ENCODE measurements at places on chromosomes 12 and 14. TPM values are rescaled to one million over a fixed set of nuclear protein-coding genes. Genes with fewer than 3 reads are reported as not detected.

Gene PAH
- polyA plus RNA-seq = 172 TPM

Gene FAR2
- 18.1 TPM for polyA plus RNA-seq

Gene NKX2-1
- polyA plus RNA-seq = not detected

Gene CRIP2
- 67.1 TPM for polyA plus RNA-seq

Gene INSM2
- 0.03 TPM for polyA plus RNA-seq

Gene DPF3
- polyA plus RNA-seq = 3.5 TPM

Gene CCER1
- polyA plus RNA-seq = not detected

Gene BAZ1A
- 26.7 TPM for polyA plus RNA-seq

Gene TSHR
- polyA plus RNA-seq = 0.16 TPM

DNA sequence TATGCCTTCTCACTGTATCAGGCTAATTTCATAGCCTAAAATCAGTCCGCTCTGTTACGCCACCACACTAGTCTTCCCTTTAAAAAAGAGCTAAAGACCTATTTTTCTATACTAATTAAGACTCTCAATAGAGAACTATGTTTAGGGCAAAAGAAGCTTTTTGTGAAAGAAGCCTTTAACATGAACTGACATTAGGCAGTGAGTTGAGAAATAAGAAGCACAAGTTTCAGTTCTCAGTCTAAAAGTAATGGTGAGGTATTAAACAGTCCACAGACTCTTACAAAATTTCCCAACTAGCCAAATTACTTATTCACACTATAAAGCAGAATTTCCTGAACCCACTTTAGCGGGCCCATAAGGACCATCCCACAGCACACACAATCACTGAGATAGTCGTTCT, 93.7 kb downstream of the SOX5 start:
- H3K27ac ChIP-seq = no peak overlapping the region
- DNase-seq = no peak
- no peaks in the 10 kb centered on the region for H3K36me3 ChIP-seq
- no peak overlapping the region for H3K4me3 ChIP-seq
- H3K4me1 ChIP-seq = no peaks in the 10 kb centered on the region
- no peaks in the 10 kb centered on the region for H3K27me3 ChIP-seq

- H3K36me3 ChIP-seq = no peaks in the 10 kb centered on the region
- no peak overlapping the region for H3K27ac ChIP-seq
- no peaks in the 10 kb centered on the region for H3K27me3 ChIP-seq
These were observed 41.9 kb upstream of the PSMA6 start for GRCh38 chr14:35250319-35250718.

DNA sequence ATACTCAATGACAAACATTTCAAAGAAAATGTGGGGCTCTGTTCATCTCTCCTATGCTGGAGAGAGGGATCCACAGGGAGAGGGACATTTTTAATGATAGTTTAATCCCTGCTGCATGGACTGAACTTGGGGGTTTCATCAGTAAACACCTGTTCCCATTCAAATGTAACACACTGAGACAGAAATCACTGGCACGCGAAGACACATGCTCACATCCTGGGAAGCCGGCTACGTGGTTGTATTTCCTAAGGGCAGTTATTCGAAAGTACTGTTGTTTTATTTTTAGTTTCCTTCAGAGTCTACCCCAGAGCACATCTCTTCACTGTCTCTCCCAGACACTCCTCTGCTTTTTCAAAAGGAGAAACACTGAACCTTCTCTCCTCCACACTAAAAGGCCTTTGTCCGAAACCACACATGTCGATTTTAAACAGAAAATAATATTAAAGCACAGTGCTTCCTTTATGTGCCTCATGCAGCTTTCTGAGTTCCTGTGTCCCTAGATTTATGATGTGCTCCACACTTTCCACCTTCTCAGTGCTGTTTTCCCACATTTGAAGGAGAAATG, 52.8 kb downstream of the PTHLH start:
- no peak for DNase-seq
- H3K36me3 ChIP-seq = no peaks in the 10 kb centered on the region
- no peak overlapping the region for H3K27ac ChIP-seq
- H3K27me3 ChIP-seq = no peaks in the 10 kb centered on the region

DNA sequence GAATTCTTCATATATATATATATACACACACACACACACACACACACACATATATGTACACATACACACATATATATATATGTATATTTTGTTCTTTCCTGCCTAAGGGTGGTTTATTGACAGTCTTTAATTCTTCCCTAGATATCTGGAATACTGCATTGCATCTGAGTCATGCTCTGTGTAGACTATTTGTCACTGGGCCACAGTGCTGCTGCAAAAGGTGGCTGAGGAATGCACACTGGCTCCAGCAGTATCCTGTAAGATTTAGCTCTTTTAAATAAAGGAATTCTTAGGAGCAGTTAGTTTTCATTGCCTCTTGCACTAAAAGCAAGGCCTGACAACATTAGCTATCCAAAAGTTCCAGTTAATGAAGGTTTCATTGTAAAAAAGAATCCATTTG, 200.9 kb downstream of the APAF1 start:
- H3K27ac ChIP-seq = no peak overlapping the region
- no peak for DNase-seq
- no peaks in the 10 kb centered on the region for H3K4me1 ChIP-seq
- H3K4me3 ChIP-seq = no peak overlapping the region

DNA sequence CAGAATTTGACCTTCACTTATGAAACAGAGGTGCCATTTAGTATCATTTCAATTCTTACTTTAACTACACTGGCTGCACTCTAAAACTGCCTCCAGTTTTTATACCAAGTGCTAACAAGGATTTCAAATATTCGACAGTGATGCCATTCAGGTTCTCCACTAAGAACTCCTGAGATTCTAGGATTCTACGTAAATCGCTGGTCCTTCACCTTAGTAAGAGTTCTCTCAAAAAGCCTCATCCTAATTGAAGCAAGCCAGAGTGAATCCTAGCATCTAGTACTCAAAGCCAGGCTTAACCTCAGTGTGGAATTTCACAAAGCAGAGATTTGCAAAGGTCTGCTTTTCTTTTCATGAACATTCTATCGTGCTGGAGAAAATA, 3.5 kb downstream of the SLC38A2 start:
- no peak overlapping the region for H3K27ac ChIP-seq
- peaks cover 5% of the 10 kb centered on the region for H3K27me3 ChIP-seq
- DNase-seq = no peak
- peaks cover 22% of the 10 kb centered on the region for H3K4me1 ChIP-seq
- peaks cover 45% of the 10 kb centered on the region for H3K36me3 ChIP-seq

DNA sequence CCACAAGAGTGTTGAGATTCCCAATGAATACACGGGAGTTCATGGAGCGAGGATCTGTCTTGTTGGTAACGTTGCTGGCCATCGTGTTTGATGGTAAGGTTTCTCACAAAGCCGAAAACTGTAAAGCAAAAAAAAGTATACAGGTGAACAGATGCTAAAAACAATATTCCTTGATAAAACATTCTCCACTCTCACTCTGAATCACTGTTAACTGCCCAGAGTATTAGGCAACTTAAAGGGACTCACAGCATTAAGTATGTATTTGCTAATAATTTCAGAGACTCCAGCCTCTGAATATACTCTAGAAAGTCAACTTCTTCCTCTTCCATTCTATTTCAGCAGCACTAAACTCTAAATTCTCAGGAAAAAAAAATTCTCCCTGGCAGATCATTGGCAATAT, 35.1 kb downstream of the HNRNPC start:
- no peak overlapping the region for H3K27ac ChIP-seq
- no peaks in the 10 kb centered on the region for H3K4me1 ChIP-seq
- no peak overlapping the region for H3K4me3 ChIP-seq

GRCh38 chr14:96158735-96159134, 45.9 kb upstream of the BDKRB2 start:
- H3K27me3 ChIP-seq = no peaks in the 10 kb centered on the region
- H3K36me3 ChIP-seq = no peaks in the 10 kb centered on the region
- H3K4me1 ChIP-seq = peaks cover 27% of the 10 kb centered on the region

GRCh38 chr12:47277972-47278448, 198.3 kb upstream of the AMIGO2 start:
- DNase-seq = no peak
- H3K4me3 ChIP-seq = no peak overlapping the region
- H3K4me1 ChIP-seq = peaks cover 15% of the 10 kb centered on the region
- H3K27me3 ChIP-seq = no peaks in the 10 kb centered on the region
- no peak overlapping the region for H3K27ac ChIP-seq

DNA sequence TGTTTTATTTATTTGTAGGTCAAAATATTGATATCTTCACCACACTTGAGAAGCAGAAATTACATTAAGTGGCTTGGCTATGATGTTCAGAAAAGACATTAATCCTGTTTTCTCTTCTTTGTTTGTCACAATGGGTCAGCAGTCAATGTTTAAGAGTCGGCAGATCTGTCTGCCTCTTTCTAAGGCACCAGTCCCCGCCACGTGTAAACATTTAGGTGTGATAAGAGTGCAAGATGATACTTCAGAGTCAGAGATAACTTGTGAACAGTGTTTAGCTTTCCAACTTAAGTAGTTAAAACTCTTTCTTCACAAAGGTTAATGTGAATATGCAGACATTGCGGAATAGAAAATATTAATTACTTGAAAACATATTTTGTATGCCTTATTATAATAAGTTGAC, 160.9 kb downstream of the OTOGL start:
- peaks cover 2% of the 10 kb centered on the region for H3K27me3 ChIP-seq
- H3K4me3 ChIP-seq = no peak overlapping the region
- no peaks in the 10 kb centered on the region for H3K4me1 ChIP-seq

DNA sequence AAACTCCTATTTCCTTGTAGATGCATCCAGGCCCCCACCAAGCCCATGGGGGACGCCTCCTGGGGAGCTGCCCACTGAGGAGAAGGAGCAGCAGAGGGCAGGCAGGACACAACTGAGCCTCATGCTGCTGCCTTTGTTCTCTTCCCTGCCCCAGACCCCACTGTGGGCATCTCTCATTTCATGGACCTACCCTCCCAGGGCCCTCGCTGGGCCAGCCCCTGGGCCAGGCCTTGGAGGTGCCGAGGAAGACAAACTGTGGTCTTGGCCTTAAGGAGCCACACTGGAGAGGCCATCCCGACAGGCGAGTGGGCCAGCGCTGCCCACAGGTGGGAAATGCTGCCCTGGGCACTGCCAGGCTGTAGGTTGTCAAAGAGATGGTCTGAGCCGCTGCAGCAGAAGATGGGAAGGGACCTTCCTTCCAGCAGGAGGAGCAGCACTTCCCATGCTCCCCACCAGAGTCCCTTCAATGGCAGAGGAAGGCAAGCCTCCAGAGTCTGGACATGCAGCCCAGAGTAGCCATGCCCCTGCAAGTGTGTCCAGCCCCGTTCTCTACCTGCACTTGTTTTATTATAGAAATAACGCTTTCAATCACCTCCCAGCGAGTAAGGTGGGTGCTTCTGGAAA, 147.4 kb downstream of the BCL11B start:
- no peaks in the 10 kb centered on the region for H3K36me3 ChIP-seq
- peaks cover 11% of the 10 kb centered on the region for H3K27me3 ChIP-seq
- no peaks in the 10 kb centered on the region for H3K4me1 ChIP-seq
- no peak for DNase-seq

GRCh38 chr14:64220466-64220865, 73.7 kb downstream of the ESR2 start:
- H3K27me3 ChIP-seq = no peaks in the 10 kb centered on the region
- no peak for DNase-seq
- H3K36me3 ChIP-seq = peaks cover 95% of the 10 kb centered on the region
- no peak overlapping the region for H3K27ac ChIP-seq
- no peak overlapping the region for H3K4me3 ChIP-seq

DNA sequence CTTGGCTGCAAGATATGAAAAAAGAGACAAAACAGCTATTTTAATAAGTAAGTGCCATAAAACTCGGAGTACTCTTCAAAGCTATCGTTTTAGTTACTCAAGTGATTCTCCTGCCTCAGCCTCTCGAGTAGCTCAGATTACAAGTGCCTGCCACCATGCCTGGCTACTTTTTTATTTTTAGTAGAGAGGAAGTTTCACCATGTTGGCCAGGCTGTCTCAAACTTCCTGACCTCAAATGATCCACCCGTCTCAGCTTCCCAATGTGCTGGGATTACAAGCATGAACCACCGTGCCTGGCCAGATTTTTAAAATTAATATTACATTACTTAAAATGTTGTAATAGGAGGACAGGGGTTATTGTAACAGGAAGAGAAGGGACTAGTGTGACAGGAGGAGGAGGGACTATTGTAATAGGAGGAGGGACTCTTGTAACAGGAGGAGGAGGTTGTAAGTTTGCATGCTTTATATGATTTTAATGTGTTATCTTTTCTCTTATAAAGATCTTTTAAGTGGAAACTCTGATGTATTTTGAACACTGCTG, 61.3 kb downstream of the KITLG start:
- H3K27me3 ChIP-seq = no peaks in the 10 kb centered on the region
- no peak overlapping the region for H3K4me3 ChIP-seq
- DNase-seq = no peak
- H3K36me3 ChIP-seq = peaks cover 2% of the 10 kb centered on the region
- no peak overlapping the region for H3K27ac ChIP-seq

- H3K4me3 ChIP-seq = no peak overlapping the region
- H3K4me1 ChIP-seq = peaks cover 24% of the 10 kb centered on the region
- no peak for DNase-seq
- no peak overlapping the region for H3K27ac ChIP-seq
- no peaks in the 10 kb centered on the region for H3K27me3 ChIP-seq
These were observed 91.7 kb downstream of the SINHCAF start for GRCh38 chr12:31234053-31234840.

GRCh38 chr14:97066068-97066899, 269.1 kb downstream of the VRK1 start:
- no peaks in the 10 kb centered on the region for H3K4me1 ChIP-seq
- H3K36me3 ChIP-seq = no peaks in the 10 kb centered on the region
- no peak overlapping the region for H3K27ac ChIP-seq
- no peak for DNase-seq
- no peaks in the 10 kb centered on the region for H3K27me3 ChIP-seq

- H3K4me3 ChIP-seq = no peak within 1 kb of the TSS
- no peak for DNase-seq
- H3K27me3 ChIP-seq = peaks cover 44% of the 10 kb centered on the region
- peaks cover 12% of the 10 kb centered on the region for H3K4me1 ChIP-seq
- H3K27ac ChIP-seq = no peak within 1 kb of the TSS
These were observed at the start of gene SMOC1 for GRCh38 chr14:69879175-69880043. TSS of gene SMOC1 (plus strand) at chr14:69879416. CDS start at chr14:69879679, 263 bp downstream.

DNA sequence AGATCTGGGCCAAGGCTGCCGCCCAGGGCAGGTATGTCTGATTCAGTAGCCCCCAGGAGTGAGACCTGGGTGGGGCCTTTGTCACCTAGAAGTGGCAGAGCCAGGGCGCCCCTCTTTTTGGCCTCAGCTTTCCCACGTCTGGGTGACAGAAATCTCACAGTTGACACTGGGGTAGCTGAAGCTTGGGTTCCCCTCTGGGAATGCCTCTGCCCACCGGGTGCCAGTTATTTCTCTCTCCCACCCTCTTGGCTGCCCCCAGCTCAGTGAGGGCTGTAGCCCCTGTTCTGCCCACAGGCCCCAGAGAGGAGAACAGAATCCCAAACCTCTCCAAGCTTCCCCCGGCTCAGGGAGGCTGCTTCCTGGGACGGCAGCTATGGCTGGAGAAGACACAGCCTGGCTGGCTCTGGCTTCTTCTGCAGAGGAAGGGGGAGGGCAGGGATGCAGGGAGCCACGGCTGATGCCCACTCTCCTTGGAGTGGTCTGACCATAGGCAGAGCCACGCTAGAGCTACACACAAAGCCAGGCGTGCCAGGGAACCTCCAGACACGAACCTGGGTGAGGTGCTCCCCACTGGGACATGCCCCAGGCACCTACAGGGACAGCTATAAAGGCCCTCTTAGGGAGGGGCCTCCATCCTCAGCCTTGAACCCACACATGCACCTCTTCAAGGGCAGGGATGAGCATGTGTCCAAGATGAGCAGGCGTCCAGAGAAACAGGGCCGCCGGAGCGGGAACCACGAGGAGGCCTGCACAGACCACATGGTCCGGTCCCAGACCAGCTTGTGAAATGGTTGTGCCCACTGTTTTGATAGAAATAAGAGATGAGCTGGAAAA, 51.7 kb downstream of the BEGAIN start:
- H3K4me1 ChIP-seq = no peaks in the 10 kb centered on the region
- no peak for DNase-seq
- no peaks in the 10 kb centered on the region for H3K36me3 ChIP-seq
- H3K4me3 ChIP-seq = no peak overlapping the region
- H3K27me3 ChIP-seq = no peaks in the 10 kb centered on the region

Measured in large intestine (tissue), 12 donors.